ENCODE measurements at places on chromosomes 7 and 10. TPM values are rescaled to one million over a fixed set of nuclear protein-coding genes. Genes with fewer than 3 reads are reported as not detected.

Gene VWDE
- not detected for polyA plus RNA-seq

Gene TRIM73
- polyA plus RNA-seq = 0.20 TPM

Gene SLC37A3
- 9.2 TPM for polyA plus RNA-seq

Gene CYP2E1
- polyA plus RNA-seq = not detected

Gene OR2A1
- not detected for polyA plus RNA-seq

Gene LGI1
- not detected for polyA plus RNA-seq

DNA sequence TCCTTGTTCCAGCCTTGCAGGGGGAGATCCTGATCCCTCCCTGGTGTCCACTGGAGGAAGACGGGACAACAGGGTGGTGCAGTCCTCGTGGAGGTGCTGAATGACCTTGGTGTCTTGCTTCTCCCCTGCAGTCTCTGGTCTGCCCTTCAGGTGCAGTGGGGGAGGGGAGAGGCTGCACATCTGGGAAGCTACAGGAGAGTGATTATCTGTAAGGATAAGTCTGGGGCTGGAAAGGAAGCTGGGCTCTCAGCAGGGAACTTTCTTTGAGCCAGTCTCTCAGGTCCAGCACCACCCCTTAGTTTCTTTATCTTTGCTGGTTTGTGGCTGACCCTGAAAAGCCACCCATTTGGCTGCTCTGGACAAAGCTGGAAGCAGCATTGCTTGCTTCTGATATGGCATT lies 275.6 kb downstream of the CCSER2 start:
- DNase-seq = no peak

GRCh38 chr7:55073051-55073511 lies 54.3 kb downstream of the EGFR start:
- DNase-seq = no peak

GRCh38 chr10:114408112-114408967 lies 4.0 kb upstream of the AFAP1L2 start:
- no peak for DNase-seq

GRCh38 chr10:29669149-29669548 lies 34.4 kb upstream of the SVIL start:
- no peak for DNase-seq

GRCh38 chr7:100865372-100865911 lies 1.7 kb upstream of the TRIP6 start:
- DNase-seq = no peak

DNA sequence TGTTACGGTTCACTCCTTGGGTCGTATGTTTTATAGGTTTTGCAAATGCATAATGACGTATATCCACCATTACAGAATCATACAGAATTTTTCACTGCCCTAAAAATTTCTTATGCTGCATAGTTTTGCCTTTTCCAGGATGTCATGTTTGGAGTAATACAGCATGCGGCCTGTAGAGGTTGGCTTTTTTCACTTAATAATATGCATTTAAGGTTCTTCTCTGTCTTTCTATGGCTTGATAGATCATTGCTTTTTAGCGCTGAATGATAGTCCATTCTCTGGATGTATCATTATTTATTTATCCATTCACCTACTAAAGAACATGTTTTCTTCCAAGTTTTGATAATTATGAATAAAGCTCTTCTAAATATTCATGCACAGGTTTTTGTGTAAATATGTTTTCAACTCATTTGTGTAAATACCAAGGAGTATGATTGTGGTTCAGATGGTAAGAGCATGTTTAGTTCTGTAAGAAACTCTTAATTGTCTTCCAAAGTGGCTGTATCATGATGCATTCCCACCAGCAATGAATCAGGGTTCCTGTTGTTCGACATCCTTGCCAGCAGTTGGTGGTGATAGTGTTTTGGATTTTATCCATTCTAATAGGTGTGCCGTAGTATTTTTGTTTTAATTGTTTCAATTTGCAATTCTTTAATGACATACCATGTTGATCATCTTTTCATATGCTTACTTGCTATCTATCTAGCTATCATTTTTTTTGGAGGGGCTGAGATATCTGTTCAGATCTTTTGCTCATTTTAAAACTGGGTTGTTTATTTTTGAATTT lies 531.2 kb upstream of the GHITM start:
- no peak for DNase-seq

DNA sequence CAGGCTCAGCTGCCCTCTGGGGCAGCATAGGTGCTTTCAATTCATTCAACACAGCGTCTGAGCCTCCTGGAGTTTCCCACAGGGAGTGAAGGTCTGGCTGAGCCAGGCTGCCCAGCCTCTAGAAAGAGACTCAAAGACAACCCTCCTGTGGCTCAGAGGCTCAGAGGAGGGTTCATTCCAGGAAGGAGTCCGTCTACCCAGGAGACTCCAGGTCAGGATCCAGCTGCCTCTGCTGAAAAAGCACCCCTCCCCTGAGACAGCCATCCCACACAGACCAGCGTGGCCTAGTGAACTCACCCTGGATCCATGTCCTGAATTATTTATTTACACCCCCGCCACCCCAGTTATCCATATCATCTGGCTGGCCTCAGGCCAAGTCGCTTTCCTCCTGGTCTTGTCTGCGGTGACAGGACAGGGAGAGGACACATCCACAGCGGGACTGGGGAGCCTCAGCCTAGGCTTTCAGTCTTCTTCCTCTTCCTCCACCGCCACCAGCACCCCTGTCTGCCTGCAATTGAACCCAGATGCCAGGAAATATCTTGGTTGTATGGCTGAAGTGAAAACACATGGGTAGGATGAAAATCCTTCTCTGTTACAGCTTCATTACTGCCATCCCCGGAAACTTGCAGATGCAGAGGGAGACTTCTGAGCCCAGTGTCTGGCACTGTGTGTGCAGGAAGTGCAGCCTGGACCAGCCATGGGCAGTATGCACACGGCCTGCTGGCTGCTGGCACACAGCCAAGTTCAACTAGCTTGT lies 44.0 kb upstream of the COL13A1 start:
- DNase-seq = no peak

DNA sequence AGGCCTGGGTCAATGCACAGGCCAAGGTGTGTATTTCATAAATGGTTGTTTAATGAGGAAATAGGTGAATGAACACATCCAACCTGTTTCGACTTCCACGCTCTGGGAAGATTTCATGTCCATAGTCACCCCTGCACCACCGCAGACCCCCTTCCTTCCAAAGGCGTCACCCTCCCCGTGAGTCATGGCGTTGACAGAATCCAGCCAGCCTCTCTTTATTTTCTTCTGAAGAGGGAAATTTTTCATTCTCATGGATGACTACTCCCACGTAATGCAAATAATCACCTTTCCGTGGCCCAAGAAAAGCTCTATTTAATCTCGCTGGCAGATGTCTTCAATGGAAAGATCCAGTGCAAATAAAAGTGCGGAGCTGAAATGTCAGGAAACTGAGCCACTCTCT lies 75.3 kb upstream of the FOXK1 start:
- no peak for DNase-seq
